ENCODE measurements at places on chromosomes 7 and 10.
A peak's percentile ranks its signal among the peaks of the same experiment; 100 is the strongest.

- DNase-seq: no peak
Measured at GRCh38 chr10:74035303-74035702, 37.4 kb downstream of the VCL start.

DNA sequence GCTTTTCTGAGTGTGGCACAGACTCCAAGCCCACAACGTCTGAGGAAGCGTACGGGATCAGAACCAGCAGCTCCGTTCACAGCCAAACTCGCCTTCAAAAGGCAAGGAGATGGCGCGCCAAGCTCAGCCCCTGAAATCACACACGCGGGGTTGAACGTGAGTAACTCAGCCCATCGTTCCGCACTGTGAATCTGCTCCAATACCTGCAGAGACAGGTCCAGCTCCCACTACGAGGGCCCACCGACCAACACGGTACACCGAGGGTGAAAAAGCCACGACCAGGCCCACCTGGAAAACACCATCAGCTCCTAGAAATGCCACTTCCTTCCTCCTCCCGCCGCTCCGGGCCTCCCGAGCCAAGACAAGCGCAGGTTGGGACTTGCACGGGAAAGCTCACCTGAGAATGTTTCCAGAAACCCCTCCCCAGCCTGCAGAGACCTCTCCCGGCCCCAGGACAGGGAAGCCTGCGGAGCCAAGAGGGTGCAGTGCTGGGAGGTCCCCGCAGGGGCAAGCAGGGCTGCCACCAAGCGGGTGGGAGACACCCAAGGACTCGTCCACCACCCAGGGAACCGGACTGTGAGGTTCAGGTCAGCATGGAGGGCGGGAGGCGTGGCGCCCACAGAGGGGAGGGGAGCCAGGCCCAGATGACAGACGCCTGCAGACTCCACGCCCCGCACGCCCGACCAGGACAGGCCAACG is 93.9 kb upstream of the PDGFA start:
- no peak for DNase-seq

- no peak for DNase-seq
Measured at GRCh38 chr7:111096997-111097396, 6.1 kb downstream of the LRRN3 start.

DNA sequence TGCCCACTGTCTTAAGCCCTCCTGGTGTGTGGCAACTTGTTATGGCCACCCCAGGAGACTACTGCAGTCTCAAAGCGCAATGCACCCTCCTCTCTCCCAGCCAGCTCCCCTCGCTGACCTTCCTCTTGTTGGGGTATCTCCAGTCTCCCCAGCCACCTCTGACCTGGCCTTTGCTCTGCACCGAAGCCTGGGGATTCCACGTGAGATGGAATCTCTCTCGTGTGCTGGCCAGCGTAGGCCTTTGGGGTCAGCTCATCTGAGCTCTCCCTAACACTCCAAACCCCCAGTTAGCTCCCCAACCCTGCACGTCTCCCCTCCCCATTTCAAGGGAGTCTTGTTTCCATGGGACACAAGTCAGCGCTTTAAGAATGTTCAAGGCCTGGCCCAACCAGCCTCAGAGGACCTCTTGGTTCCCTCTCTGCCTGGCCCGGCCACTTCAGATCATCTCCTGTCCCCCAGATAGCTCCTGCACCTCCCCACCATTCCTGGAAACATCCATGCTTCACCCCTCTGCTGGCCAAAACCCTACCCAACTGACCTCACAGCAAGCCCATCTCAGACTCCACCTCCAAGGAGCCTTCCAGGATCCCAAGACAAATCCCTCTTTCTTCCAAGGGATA is 11.2 kb downstream of the ITPRIP start:
- DNase-seq: no peak

- DNase-seq: no peak
Measured at GRCh38 chr10:69101451-69102095, 13.7 kb downstream of the SRGN start.

DNA sequence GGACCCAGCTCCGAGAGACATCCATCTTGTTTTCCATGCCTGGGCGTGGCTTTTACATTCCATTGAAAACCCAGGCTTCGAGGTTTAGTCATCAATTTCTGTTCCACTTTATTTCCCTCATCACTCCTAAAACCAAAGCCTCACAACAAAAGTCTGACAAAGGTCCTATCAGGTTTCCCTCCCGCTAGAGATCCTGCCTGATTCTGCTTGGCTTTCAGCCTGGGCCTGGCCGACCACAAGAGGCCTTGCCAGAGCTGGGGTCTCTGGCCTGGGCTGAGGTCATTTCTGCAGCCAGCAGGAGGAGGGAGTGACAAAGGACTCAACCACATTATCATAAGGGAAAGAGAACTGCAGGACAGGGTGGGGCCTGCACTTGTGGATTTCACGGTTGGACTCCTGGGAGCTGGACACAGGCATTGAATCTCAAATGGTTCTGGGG is 167.0 kb downstream of the FANK1 start:
- peak; percentile 88 for DNase-seq

DNA sequence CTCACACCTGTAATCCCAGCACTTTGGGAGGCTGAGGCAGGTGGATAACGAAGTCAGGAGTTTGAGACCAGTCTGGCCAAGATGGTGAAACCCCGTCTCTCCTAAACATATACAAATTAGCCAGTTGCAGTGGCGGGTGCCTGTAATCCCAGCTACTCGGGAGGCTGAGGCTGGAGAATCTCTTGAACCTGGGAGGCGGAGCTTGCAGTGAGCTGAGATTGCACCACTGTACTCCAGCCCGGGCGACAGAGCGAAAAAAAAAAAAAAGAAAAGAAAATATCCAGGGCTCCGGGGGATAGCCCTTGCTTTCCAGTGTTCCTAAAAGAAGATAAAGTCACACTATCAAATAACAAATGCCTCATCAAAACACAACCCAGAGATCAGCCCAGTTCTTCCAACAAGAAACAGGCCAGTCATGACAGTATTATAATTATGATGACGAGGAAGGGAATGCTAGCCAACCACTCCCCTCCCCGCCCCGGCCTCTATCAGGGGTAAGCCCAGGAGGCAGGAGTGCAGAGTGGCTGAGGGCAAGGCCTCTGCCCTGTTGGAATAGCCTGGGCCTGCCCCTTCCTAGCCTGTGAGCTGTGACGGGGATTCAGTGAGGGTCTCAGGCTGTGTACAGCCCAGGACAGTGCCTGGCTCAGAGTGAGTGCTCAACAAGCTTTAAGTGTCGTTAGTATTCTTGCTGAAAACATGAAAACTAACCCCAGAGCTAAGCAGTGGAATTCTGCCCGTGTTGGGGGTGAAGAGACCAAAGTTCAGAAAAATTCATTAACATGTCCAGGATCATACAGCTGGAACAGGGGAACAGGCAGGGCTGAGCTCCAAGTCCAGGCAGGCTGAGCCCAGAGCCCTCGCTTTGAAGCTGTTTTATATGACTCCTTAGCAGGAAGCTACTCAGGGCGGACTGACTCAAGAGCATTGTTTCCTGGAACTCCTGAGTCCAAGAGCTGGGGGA is 54.3 kb downstream of the FAM241B start:
- DNase-seq: no peak

DNA sequence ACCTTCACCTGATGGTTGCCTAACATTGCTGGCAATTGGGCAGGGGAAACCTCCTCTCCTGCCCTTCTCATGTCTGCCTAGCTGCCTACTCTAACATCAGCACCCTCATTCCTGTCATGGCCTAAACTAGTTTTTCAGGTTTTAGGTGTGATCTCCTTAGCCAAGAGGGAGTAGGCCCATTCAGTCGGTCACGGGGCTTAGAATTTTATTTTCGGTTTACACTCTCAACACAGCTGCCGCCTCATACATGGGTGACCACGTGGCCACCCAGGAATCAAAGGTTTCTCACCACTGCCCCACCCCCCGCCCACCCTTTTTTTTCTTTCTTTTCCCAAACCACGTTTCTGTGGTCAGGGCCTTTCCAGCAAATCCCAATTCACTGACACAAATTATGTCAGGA is 97.2 kb downstream of the RALA start:
- peak; percentile 27 for DNase-seq

- DNase-seq: no peak
Measured at GRCh38 chr7:126557271-126557670, 695.5 kb downstream of the GRM8 start.

GRCh38 chr7:140961117-140961516 is 36.4 kb upstream of the BRAF start:
- no peak for DNase-seq

GRCh38 chr7:90165724-90166123 is 11.5 kb downstream of the STEAP1 start:
- DNase-seq: no peak

GRCh38 chr7:92785923-92786322 is 50.5 kb downstream of the CDK6 start:
- no peak for DNase-seq

- DNase-seq: peak; percentile 12
Measured at GRCh38 chr7:91128683-91129348, 135.4 kb upstream of the FZD1 start.

- DNase-seq: no peak
Measured at GRCh38 chr10:100528123-100528886, 1.4 kb downstream of the NDUFB8 start.

GRCh38 chr10:15627617-15628196 is 92.0 kb downstream of the ITGA8 start:
- DNase-seq: no peak

Data from fibroblast of skin of right quadriceps (primary cell).